ENCODE measurements at places on chromosomes 1 and 21.
A peak's percentile ranks its signal among the peaks of the same experiment; 100 is the strongest.

- peaks cover 40% of the 10 kb centered on the region for H3K36me3 ChIP-seq
- no peaks in the 10 kb centered on the region for H3K27me3 ChIP-seq
- peak overlapping the region; percentile 93 for H3K27ac ChIP-seq
- H3K4me3 ChIP-seq: peak overlapping the region; percentile 47
Observed at GRCh38 chr1:31010086-31010989, 55.2 kb downstream of the PUM1 start.

GRCh38 chr1:1941868-1942752 lies 23.0 kb upstream of the TMEM52 start:
- H3K36me3 ChIP-seq: no peaks in the 10 kb centered on the region
- H3K4me3 ChIP-seq: no peak overlapping the region
- DNase-seq: no peak

DNA sequence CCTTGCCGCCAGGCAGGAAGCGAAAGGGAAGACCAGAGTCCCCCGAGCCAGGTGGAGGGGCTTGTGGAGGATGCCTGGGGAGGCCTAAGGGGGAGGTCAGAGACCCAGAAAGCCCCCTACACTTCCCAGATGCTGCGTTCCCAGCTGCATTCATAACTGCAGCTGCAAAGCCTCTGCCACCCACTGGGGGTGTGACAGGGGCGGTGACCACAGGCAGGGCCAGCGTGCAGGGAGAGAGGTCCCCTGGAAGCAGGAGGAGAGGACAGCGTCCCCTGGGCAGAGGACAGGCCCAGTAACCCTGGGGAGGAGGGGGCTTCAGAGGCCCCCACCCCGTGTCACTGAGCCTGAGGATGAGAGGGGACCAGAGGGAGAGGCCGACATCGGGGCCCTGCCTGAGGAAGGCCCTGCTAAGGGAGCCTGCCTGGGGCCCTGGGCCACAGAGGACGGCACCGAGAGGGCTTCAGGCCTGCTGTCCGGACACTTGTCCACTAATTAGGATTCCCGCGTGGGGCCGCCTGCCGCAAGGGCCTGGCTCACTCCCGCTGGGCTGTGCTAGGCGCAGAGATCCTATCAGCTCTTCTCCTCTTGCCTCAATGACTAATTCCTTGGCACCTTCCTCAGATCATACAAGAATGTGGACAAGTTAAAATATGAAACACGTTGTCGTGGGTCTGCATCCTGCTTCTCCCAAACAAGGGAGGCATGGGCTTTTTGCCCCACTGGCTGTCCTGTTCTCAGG lies 49.1 kb upstream of the CCDC27 start:
- peaks cover 8% of the 10 kb centered on the region for H3K4me1 ChIP-seq
- no peak for DNase-seq
- H3K27ac ChIP-seq: no peak overlapping the region
- H3K27me3 ChIP-seq: peaks cover 50% of the 10 kb centered on the region
- no peaks in the 10 kb centered on the region for H3K36me3 ChIP-seq

- no peak overlapping the region for H3K4me3 ChIP-seq
- no peak for DNase-seq
- no peaks in the 10 kb centered on the region for H3K36me3 ChIP-seq
- no peak overlapping the region for H3K27ac ChIP-seq
Observed at GRCh38 chr1:28855469-28855951, 43.5 kb downstream of the OPRD1 start.

GRCh38 chr1:203051841-203052324 lies 25.6 kb downstream of the PPFIA4 start:
- no peak for DNase-seq
- no peaks in the 10 kb centered on the region for H3K36me3 ChIP-seq
- no peaks in the 10 kb centered on the region for H3K4me1 ChIP-seq

- peaks cover 8% of the 10 kb centered on the region for H3K27me3 ChIP-seq
- H3K4me3 ChIP-seq: no peak overlapping the region
- peaks cover 19% of the 10 kb centered on the region for H3K4me1 ChIP-seq
- no peaks in the 10 kb centered on the region for H3K36me3 ChIP-seq
- H3K27ac ChIP-seq: no peak overlapping the region
Observed at GRCh38 chr1:186848509-186849130, 19.9 kb downstream of the PLA2G4A start.

GRCh38 chr1:55833529-55834091 lies 618.4 kb upstream of the USP24 start:
- H3K27ac ChIP-seq: no peak overlapping the region
- no peaks in the 10 kb centered on the region for H3K36me3 ChIP-seq
- no peak overlapping the region for H3K4me3 ChIP-seq
- H3K27me3 ChIP-seq: peaks cover 9% of the 10 kb centered on the region
- H3K4me1 ChIP-seq: no peaks in the 10 kb centered on the region

DNA sequence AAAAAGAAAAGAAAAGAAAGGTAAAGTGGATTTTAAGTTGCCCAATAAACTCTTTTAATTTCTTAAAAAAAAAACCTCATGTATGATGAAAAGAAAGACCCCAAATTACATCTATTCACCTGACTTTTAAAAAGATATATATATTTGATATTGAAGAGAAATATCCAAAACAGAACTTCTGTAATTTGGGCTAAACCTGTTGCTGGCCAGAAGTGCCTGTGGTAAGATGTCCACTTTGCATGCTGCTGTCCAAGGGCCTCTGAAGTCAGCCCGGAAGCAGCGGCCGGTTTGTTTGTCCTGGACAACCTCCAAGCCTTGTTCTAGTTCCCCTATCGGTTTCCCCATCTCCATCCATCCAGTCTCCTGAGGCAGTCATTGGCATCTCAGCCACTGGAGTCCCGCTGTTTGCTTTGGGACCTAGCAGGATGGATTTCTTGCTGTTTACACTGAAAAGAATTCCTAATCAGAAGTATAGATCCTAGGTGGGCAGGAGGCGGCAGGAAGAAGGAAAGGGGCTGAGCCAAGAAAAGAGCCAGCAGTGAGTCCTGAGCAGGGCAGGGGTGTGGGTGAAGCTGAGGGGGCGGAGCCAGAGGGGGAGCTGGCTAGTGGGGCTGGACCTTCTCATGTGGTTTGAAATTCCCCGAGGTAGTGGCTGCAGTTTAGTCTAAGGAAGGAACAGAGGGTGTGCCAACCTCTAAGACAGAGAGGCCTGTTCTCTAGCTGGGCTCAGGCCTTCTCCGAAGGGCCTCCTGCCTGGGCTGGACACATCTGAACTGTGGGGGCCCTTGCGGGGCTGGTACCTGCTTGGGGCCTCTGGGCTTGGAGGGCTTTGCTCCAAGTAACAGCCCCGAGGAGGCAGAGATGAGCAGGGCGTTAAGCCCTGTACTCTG lies 3.3 kb downstream of the NCMAP start:
- no peak overlapping the region for H3K27ac ChIP-seq
- H3K4me3 ChIP-seq: no peak overlapping the region
- peaks cover 29% of the 10 kb centered on the region for H3K27me3 ChIP-seq
- H3K36me3 ChIP-seq: no peaks in the 10 kb centered on the region

GRCh38 chr1:110298991-110299390 lies 40.2 kb upstream of the RBM15 start:
- H3K4me1 ChIP-seq: no peaks in the 10 kb centered on the region
- H3K27me3 ChIP-seq: peaks cover 5% of the 10 kb centered on the region
- H3K36me3 ChIP-seq: no peaks in the 10 kb centered on the region
- H3K4me3 ChIP-seq: no peak overlapping the region
- H3K27ac ChIP-seq: peak overlapping the region; percentile 39

DNA sequence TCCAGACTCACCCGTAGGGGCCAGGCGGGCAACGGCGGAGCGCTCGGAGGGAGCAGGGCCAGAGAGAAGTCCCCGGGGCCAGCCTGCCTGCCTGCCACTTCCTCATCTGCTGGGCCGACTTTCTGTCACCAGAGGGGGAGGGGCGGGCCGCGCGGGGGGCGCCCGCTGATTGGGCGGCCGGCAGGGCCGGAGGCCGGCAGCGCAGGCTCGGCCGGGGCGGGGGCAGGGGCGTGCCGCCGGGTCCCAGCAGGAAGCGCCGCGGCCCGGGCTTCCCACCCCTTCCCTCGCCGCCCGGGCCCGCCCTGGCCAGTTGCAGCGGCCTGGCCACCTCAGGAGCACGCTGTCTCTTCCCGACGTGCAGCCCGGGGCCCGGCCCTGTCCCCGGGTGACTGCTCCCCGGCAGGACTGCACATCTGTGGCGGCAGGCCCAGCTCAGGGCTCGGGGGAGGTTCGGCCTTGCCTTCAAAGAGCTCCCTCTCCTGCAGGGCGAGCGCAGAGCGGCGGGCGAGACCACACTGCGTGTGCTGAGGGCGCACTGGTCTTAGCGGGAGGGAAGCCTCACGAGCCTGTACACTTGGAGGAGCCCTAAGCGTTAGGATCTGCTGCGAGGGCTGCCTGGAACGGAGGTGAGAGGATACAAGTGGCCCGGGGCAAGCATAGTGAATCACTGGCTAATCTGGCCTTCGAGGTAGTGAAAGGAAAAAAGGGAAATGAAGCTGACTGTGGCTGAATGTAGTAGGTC lies at the start of gene ELOVL1:
Gene ELOVL1 (minus strand): TSS at position 108 of the 742 bp plus-strand sequence. CDS start 2,402 bp downstream, outside the sequence.
- DNase-seq: peak; percentile 88
- peak within 1 kb of the TSS; percentile 97 for H3K27ac ChIP-seq
- H3K4me3 ChIP-seq: peak within 1 kb of the TSS; percentile 100
- peaks cover 34% of the 10 kb centered on the region for H3K4me1 ChIP-seq
- no peaks in the 10 kb centered on the region for H3K27me3 ChIP-seq

DNA sequence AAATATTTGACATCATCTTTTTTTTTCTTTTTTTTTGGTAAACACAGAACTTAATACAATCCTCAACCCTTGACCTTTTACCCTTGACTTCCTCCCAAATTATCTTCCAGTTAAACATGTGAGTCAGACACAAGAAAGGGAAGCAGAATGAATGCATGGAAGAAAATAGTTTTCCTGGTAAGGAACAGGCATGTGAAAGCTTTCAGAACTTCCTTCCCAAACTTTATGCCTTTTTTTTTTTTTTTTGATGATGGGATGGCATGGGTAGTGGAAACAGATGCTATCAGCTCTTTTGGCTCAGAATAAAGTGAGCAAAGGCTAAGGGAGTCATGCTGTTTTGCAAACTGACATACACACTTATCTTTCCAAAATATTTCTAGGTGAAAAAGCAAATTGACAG lies 1079.1 kb downstream of the TTLL7 start:
- DNase-seq: no peak
- no peaks in the 10 kb centered on the region for H3K36me3 ChIP-seq
- no peaks in the 10 kb centered on the region for H3K4me1 ChIP-seq
- H3K27me3 ChIP-seq: no peaks in the 10 kb centered on the region

- no peak for DNase-seq
- H3K27me3 ChIP-seq: peaks cover 26% of the 10 kb centered on the region
- H3K4me3 ChIP-seq: no peak overlapping the region
- H3K36me3 ChIP-seq: no peaks in the 10 kb centered on the region
- no peaks in the 10 kb centered on the region for H3K4me1 ChIP-seq
- no peak overlapping the region for H3K27ac ChIP-seq
Observed at GRCh38 chr1:160187407-160187806, 3.0 kb upstream of the CASQ1 start.

- H3K36me3 ChIP-seq: no peaks in the 10 kb centered on the region
- no peak for DNase-seq
- H3K27me3 ChIP-seq: no peaks in the 10 kb centered on the region
Observed at GRCh38 chr1:201025571-201026002, 2.1 kb upstream of the KIF21B start.

DNA sequence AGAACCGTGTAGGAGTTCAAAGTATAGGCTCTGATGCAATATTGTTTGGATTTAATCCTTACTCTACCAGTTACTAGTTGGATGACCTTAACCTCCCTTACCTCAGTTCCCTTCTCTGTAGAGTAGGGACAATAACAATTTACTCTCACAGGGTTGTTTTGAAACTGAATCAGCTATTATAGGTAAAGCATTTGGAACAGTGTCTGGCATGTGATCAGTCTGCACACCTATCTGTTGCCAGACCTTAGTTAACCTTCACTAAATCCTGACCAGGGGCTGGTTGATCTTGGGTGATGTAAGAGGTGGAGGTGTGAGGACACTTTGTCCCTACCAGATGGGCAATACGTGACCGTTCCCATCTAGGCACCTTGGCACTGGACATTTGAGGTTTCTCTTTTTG lies 106.9 kb downstream of the DDX20 start:
- H3K36me3 ChIP-seq: no peaks in the 10 kb centered on the region
- H3K27ac ChIP-seq: no peak overlapping the region
- H3K4me1 ChIP-seq: peaks cover 5% of the 10 kb centered on the region
- peaks cover 61% of the 10 kb centered on the region for H3K27me3 ChIP-seq

- no peaks in the 10 kb centered on the region for H3K36me3 ChIP-seq
- no peak for DNase-seq
- no peak overlapping the region for H3K27ac ChIP-seq
Observed at GRCh38 chr1:76770979-76771378, 96.3 kb upstream of the ST6GALNAC5 start.

- no peak for DNase-seq
- H3K4me1 ChIP-seq: no peaks in the 10 kb centered on the region
- H3K27me3 ChIP-seq: no peaks in the 10 kb centered on the region
- no peak overlapping the region for H3K4me3 ChIP-seq
Observed at GRCh38 chr1:226862890-226863289, 7.5 kb upstream of the PSEN2 start.

DNA sequence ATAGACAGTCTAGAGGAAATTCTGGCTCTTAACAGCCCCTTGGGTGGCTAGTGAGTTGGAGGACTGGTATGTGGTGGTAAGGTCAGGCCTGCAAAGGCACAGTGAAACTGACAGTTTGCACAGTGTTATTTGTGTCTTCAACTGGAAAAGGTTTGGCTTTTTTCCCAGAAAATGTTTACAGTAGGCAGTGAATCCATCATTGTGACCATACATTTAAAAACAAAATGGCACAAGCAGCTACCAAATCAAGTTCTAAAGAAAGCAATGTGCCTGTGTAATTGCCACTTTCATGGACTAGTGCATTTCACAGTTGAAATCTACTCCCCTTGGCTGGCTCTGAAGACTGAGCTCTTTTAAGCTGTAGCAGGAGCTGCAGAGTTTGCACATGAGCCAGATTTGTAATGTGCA lies 24.8 kb downstream of the ATPAF1 start:
- DNase-seq: no peak

DNA sequence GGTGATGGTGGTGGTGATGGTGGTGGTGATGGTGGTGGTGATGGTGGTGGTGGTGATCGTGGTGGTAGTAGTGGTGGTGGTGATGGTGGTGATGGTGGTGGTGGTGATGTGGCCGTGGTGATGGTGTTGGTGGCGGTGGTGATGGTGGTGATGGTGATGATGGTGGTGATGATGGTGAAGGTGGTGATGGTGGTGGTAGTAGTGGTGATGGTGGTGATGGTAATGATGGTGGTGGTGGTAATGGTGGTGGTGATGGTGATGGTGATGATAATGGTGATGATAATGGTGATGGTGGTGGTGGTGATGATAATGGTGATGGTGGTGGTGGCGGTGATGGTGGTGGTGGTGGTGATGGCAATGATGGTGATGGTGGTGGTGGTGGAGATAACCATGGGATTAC lies 6.8 kb upstream of the COL6A2 start:
- H3K27me3 ChIP-seq: peaks cover 7% of the 10 kb centered on the region
- DNase-seq: no peak
- no peak overlapping the region for H3K27ac ChIP-seq

- H3K27ac ChIP-seq: no peak overlapping the region
- H3K27me3 ChIP-seq: no peaks in the 10 kb centered on the region
- no peaks in the 10 kb centered on the region for H3K4me1 ChIP-seq
- no peak overlapping the region for H3K4me3 ChIP-seq
- DNase-seq: no peak
- no peaks in the 10 kb centered on the region for H3K36me3 ChIP-seq
Observed at GRCh38 chr21:16993416-16994038, 519.3 kb upstream of the CXADR start.
